ENCODE measurements at places on chromosomes 5 and 9.

- no peak for DNase-seq
Measured at GRCh38 chr9:101457003-101457402, 21.4 kb upstream of the ALDOB start.

DNA sequence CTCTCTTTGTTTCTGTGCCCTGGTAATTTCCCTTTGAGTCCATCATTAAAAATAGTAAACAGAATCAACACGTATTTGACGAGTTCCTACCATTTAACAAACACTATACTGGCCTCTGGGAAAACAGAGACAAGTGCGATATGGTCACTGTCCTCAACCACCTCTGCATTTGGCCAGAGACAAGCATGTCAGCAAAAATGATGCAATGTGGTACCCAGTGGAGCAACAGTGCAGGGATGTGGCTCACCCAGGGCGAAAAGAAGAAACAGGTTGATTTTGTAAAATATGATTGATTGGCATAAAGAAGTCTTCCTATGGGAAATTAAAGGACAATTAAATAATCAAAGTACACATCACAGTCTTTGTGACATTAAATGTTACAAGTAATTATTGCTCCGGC lies 99.1 kb downstream of the CFAP90 start:
- DNase-seq, result no peak

DNA sequence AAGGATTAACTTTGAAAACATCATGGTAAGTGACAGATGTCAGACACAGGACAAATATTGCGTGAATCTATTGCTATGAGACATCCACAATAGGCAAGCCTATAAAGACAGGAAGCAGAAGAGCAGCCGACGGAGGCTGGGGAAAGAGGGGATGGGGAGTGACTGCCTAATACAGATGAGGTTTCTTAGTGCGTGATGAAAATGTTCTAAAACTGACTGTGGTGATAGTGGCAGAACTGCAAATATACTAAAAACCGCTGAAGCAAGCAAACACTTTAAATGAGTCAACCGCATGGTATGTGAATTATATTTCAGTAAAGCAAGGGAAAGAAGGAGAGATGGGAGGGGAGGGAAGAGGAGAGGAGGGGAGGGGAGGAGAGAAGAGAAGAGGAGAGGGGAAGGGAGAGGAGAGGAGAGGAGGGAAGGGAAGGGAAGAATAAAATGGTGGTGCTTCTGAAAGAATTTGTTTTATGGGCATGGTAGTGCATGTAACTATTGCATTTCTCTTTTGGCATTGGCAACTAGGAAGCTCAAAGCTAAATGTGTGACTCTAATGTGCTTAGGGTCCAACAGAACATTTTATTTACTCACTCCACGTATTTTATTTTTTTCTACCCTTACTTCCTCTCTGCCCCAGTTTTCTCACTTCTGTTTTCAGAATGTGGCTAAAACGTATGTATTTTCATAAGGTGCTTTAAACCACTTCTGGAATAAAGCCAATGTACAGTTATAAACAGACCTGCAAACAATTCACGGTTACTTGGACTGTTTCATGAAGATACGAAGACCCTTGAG lies 21.3 kb downstream of the AKNA start:
- no peak for DNase-seq

DNA sequence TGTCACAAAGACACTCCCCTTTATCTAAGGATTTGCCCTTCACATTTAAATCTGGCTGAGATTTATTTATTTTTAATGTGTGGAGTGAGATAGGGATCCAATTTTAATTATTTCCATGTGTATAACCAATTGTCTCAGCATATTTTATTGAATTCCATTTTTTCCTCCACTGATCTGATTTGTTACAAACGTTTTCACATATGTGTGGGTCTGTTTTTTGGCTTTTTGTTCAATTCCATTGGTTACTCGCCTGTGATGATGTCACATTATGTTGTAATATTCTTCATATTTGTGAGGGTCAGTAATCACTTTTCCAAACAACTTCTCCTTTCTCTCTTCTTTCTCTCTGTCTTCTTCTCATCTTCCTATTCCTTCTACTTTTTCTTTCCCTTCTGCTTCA lies 278.3 kb upstream of the RFX3 start:
- no peak for DNase-seq

- DNase-seq, result no peak
Measured at GRCh38 chr9:104675611-104676010, 18.7 kb upstream of the OR13D1 start.

DNA sequence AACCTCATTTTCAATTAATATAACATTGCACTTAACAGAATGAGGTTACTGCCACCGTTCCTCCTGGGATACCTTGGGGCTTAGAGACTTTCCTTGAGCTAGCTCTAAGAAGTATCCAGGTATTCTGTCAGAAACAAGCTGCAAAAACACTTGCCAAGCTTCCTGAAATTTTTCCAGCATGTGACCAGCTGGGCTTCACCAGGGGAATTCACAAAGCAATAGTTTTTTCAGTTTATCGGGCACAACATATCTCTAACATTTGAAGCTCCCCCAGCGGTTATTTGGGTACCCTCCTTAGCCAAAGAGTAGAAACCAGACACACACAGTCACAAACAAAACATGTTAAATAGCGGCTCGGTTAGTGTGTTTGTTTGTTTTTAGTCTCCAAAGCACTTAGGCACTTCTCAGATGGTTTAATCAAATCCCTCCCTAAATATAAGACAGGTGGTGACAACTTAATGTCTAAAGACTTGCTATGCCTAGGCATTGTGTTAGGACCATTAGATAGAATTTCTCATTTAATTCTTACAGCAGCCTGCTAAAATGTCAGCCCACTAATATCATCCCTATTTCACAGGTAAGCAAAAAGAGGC lies 278.2 kb downstream of the GLIS3 start:
- DNase-seq, result no peak

DNA sequence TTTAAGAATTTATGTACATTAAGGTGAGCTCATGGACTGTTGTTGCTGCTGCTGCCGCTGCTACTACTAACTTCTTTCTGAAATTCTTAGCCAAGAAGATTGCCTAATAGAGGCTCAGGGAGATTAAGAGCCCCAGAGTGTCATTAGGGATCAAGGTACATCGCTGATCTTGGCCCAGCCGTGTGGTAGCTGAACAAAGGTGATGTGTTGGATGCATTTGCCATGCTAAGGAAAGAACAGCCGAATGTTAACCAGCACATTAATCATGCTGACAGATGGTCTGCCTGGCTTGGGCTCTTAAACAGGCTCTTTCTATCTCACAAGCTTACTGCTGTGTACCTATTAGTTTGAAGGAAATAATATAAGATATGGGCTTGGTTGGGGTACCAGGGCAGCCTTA lies 137.1 kb downstream of the KCTD16 start:
- no peak for DNase-seq

DNA sequence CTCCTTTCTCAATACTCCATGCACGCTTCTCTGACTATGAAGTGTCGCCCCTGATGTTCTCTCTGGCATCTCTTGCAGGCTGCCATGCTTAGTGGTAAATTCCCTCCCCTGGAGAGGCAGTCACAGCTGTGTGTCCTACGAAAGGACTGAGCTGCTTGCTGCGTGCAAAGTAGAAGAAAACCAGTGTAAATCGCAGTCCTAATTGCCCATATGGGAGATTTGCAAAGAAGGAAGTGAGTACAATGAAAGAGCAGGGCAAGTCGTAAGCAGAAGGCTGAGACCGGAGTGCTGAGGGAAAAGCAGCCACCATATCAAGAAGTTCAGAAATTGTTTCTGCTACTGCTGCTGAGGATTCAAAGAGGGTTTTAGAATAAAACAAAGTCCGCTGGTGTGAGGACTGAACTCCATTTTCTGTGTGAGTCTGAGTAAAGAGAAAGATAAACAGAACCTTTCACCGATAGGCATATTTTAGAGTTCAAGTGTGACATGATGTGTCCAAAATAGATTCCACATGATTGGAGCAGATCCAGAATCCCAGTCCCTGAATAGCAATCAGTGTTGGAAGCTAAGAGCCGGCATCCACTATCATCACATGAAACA lies 507.8 kb upstream of the MPDZ start:
- no peak for DNase-seq

- no peak for DNase-seq
Measured at GRCh38 chr9:73131461-73131860, 20.2 kb upstream of the ANXA1 start.

GRCh38 chr9:136385015-136385414 lies 11.5 kb upstream of the CARD9 start:
- no peak for DNase-seq

DNA sequence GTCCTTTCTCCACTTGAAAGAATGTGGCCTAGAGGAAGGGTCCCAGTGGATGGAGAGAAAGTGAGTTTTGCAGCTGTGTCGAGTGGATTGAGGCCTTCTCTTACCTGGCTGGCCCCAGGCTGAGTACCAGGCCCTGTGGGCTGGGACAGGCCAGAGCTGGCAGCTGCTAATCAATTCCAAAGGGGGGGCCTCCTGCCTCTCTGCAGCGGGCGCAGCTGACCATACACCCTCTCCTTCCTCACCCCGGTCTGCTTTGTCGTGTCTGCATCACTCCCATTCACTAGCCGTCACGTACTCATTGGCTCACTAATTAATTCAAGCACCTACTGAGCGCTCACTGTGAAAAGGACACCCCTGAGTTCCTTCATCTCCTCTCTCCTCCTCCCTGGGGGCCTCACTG lies 58.4 kb upstream of the PITX1 start:
- DNase-seq, result no peak

GRCh38 chr5:57009811-57010210 lies 57.9 kb upstream of the MIER3 start:
- DNase-seq, result no peak

DNA sequence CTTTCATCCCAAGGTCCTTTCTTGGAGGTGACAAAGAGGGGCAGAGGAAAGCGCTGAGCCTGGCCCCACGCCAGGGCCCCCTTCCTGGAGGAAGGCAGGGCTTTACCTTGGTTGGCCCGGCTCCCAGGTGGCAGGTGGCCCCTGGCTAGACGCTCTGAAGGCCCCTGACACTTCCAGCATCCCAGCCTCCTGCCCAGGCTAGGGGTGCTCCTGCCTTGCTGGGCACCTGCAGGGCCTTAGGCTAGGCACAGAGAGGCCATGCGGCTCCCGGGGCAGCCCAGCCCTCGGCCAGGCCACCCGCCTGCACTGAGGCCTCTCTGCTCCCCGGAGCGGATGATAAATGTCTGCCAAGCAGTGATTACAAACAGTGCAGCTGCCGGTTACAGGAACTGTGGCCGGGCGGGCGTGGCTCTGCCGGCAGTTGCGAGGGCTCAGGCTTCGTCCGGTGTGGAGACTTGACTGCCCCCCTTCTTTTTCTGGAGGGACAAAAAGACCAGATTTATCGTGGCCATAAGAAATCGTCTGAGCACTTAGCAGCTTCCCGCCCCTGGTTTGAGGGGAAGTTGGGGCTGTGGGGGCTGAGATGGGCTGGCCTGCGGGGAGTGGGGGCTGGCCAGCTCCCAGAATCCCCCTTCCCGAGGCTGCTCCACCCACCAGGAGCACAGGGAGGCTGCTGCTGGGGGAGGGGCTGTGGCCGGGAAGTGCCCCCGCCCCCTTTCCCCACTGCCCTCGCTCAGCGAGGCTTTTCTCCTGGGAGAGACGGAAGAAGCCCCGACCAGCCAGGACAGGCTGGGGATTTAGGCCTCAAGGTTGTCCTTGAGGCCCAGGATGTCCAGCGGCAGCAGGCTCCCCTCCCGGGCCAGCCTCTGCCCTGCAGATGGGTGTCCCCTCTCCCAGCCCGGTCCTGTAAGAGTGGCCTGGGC lies 31.6 kb upstream of the UBAC1 start:
- no peak for DNase-seq

DNA sequence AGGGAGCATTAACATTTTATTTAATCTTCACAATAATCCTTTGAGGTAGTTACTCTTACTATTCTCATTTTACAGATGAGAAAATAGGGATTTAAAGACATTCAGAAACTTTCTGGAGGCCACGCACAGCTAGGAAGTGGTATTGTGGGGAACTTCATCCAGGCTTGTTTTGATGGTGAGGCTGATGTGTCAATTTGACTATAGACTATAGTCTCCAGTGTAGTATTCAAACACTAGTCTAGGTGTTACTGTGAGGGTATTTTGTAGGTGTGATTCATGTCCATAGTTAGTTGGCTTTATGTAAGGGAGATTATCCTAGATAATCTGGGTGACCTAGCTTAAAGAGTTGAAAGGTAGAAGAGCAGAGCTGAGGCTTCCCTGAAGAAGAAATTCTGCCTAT lies 54.1 kb upstream of the ELL2 start:
- no peak for DNase-seq

GRCh38 chr5:135340568-135340967 lies 58.5 kb downstream of the MACROH2A1 start:
- no peak for DNase-seq

- DNase-seq, result no peak
Measured at GRCh38 chr9:131773911-131774379, 34.1 kb upstream of the RAPGEF1 start.

GRCh38 chr9:130847306-130848217 lies 12.5 kb downstream of the ABL1 start:
- DNase-seq, result no peak

- no peak for DNase-seq
Measured at GRCh38 chr5:5751987-5752386, 329.5 kb downstream of the ICE1 start.

DNA sequence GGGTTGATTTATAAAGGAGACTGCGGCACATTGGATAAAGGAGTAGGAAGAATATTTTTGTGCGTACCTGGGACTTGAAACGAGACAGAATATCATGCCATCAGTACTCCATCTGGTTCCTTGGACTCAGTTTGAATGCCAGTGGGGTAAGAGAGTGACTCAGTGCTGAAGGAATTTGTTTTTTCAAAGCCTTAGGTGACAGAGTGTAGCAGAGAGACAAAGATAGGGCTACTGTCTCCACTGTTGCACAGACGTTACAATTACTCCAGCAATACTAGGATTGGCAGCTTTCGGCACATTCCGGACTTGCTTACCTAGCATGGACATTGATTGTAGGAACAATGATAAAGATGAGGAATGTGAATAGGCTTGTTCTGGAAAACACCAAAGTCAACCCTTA lies 250.7 kb downstream of the KCTD16 start:
- no peak for DNase-seq
